GM23338 (cell line): ENCODE measurements at places on chromosomes 3 and 15. TPM values are rescaled to one million over a fixed set of nuclear protein-coding genes. Genes with fewer than 3 reads are reported as not detected.

Gene KIF15
- polyA plus RNA-seq, result 21.8 and 25.8 TPM in 2 replicates

Gene CCR1
- 0.12 TPM in 1 of 2 replicates, not detected in the other for polyA plus RNA-seq

Gene MSL2
- 6.7 and 7.5 TPM in 2 replicates for polyA plus RNA-seq

GRCh38 chr15:44482090-44482489 is 54.7 kb downstream of the CTDSPL2 start:
- DNase-seq, result no peak
- H3K27ac ChIP-seq, result 0 out of 2 replicates have a peak overlapping the region, but pooled peaks have one; percentile 20
- H3K27me3 ChIP-seq, result no peaks in the 10 kb centered on the region
- H3K4me3 ChIP-seq, result no peak overlapping the region
- 0 out of 2 replicates have a peak, but pooled peaks cover 2% of the 10 kb centered on the region for H3K36me3 ChIP-seq
- H3K4me1 ChIP-seq, result no peaks in the 10 kb centered on the region

DNA sequence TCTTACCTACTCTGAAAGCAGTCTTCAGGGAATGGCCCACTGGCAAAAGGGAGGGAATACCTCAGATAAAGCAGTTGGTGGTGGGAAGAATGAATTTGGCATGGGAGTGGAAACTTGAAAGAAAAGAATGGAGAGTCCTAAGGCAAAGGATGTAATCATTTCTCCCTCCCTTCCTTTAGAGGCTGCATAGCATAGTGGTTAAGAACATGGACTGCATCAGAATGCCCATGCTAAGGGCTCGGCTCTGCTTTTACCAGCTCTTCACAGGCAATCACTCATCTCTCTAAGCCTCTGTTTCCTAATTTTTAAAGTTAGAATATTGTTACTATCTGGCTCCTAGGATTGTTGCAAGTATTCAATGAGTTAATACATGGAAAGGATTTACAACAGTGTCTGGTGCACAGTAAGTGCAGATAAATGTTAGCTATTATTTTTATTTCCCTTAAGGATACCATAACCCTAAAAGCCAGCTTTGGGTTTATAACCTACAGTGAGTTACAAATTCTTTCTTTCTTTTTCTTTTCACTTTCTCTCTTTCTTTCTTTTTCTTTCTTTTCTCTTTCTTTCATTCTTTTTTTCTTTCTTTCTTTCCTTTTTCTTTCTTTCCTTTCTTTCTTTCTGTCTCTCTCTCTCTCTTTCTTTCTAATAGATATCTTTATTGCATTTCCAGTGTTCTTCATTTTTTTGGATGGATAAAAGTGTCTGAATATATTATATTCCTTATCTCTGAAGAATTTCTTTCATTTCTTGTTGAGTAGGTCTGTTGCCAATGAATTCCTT is 23.6 kb downstream of the VEPH1 start:
- H3K36me3 ChIP-seq, result no peaks in the 10 kb centered on the region
- H3K4me1 ChIP-seq, result no peaks in the 10 kb centered on the region
- no peak overlapping the region for H3K27ac ChIP-seq
- no peak for DNase-seq
- no peaks in the 10 kb centered on the region for H3K27me3 ChIP-seq

- H3K36me3 ChIP-seq, result no peaks in the 10 kb centered on the region
- H3K27ac ChIP-seq, result no peak overlapping the region
- no peaks in the 10 kb centered on the region for H3K27me3 ChIP-seq
- DNase-seq, result no peak
These were observed 46.6 kb downstream of the ATP13A4 start for GRCh38 chr3:193508108-193508507.

DNA sequence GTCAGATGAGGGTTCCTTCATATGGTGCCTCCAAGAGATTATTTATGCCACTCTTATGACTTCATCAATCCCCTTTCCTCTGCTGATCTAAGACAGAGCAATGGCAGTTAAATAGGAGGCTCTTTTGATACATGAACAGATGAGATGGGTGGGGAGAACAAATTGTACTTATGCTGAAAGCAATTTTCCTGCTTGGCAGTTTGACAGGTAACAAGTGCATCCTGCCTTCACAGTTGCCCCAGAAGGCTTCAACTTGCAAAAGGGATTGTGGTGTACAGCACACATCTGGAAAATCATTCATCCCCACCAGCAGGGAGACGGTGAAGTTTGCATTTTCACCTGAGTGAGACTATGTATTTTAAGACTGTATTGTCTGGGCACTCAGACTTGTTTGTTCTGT is 27.3 kb downstream of the ENTPD3 start:
- DNase-seq, result no peak
- no peak overlapping the region for H3K27ac ChIP-seq
- no peaks in the 10 kb centered on the region for H3K27me3 ChIP-seq
- H3K4me3 ChIP-seq, result no peak overlapping the region
- no peaks in the 10 kb centered on the region for H3K36me3 ChIP-seq

DNA sequence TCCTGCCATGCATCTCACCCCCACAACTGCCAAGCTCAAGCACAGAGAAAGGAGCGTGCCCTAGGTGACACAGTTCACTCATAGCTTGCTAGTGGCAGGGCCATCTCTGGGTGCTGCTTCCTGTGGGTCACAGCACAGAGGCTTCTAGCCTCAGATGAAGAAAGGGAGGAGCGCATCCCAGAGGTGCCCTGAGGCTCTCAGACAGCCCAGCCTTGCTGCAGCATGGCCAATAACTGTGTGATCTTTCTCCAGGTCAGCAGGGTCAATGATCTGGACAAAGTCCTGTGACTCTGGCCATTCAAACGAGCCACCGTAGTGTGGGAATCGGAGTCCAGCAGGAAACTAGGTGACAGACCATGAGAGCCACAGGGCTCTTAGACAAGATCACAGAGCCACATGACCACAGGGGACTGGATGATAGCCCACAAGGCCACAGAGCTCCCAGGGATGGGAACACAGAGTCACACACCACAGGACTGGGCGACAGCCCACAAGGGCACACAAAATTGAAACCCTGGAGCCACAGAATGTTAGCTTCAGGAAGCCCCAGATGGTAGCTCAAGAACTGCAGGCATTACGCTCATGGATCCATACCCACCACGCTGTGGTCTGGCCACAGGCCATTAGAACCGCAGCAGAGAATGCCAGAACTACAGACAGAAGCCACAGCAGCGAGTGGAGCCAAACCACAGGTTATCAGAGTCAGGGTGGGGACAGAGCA is 25.9 kb upstream of the GRIP2 start:
- H3K4me3 ChIP-seq, result no peak overlapping the region
- peaks cover 18% of the 10 kb centered on the region for H3K4me1 ChIP-seq
- no peak overlapping the region for H3K27ac ChIP-seq
- H3K36me3 ChIP-seq, result no peaks in the 10 kb centered on the region; the same call in 1 of the 2 replicates

- no peaks in the 10 kb centered on the region for H3K27me3 ChIP-seq
- no peaks in the 10 kb centered on the region for H3K36me3 ChIP-seq
- no peak overlapping the region for H3K27ac ChIP-seq
- peaks cover under 1% of the 10 kb centered on the region; the same call in 1 of the 2 replicates for H3K4me1 ChIP-seq
- H3K4me3 ChIP-seq, result no peak overlapping the region
- DNase-seq, result no peak
These were observed 148.7 kb upstream of the BHLHE40 start for GRCh38 chr3:4830586-4830914.

- H3K36me3 ChIP-seq, result no peaks in the 10 kb centered on the region
- H3K4me1 ChIP-seq, result no peaks in the 10 kb centered on the region
- H3K27me3 ChIP-seq, result no peaks in the 10 kb centered on the region
- H3K27ac ChIP-seq, result no peak overlapping the region
These were observed 27.6 kb downstream of the SLC28A1 start for GRCh38 chr15:84911879-84912660.
